Endodermal cell (in vitro differentiated cells): ENCODE measurements at places on chromosomes 4 and X.

GRCh38 chr4:104616401-104616820, 121.7 kb upstream of the CXXC4 start:
- DNase-seq: peak; percentile 50

DNA sequence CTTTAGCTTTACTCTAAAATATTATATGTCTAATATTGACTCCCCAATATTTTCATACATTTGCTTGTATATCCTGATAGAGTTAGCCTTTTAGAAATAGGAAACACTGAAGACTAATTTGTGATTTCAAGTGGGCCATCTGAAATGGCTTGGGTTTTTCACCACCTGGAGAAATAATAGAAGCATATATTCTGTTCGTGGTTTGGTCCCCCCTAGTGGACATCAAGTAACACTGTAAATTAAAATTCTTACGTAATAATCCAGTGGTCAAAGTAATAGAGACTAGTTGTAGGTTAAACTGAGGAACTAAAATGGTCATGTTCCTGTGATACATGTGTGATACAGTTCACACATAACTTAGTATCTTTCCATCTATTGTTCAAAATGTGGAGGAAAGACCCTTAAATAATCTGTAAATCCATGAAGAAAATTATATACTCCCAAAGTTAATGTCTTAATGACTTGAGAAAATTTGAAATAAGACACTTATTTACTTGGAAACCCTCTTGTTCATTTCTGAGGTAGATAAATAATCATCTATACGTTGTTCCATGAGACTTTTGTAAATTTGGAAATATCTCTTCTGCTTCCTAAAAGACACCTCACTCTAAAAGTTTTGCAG, 79.8 kb upstream of the SMARCAD1 start:
- no peak for DNase-seq

DNA sequence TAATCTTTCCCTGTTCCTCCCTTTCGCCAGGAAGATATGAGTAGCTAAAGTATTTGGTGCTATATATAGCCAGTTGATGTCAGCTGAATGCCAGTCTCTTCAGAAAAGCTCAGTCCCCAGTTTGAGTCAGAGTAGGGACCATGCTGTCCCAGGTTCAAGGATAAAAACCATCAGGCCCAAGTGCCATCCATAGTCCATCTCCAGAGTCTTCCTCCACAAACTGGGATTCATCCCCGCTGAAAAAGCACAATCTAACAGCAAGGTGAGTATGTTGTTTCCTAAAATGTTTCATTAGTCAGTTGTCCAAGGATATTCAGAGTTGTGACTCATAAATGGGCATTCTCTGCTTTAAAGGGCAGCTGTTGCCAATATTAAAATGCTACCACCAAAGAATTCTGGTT, at the start of gene MYOZ2:
Gene MYOZ2, plus strand, starts transcription at position 112 of the 401 bp plus-strand sequence. CDS start 694 bp downstream, outside the sequence.
- no peak for DNase-seq

DNA sequence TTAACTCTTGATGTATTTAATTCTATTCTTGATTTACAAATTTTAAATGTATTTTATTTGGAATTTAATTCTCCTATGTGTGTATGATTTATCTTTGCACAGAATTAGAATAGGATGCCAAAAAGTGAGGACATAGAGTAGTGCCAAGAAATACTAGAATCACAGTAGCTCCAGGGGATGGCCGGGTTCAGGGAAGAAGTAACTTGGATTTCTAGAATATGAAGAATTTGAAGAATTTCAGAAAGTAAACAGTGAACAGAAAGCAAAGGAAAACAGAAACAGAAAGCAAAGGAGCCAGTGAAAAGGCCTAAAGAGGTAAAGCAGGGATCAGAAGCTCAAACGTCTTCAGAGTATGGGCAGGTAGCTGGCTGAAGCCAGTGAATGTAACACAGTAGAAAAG, 1187.6 kb downstream of the RPA4 start:
- DNase-seq: no peak

DNA sequence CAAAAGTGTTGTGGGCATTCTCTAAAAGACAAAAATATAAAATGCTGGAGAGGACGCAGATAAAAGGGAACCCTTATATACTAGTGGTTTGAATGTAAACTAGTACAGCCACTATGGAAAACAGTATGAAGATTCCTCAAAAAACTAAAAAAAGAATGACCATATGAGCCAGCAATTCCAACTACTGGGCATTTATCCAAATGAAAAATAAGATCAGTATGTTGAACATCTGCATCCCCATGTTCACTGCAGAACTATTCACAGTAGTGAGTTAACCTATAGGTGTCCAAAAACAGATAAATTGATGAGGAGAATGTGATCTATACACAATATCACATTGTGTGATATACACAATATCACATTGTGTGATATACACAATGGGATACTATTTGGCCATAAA, 1615.3 kb downstream of the PCDH18 start:
- no peak for DNase-seq

- DNase-seq: no peak
These were observed 86.8 kb downstream of the DIAPH2 start for GRCh38 chrX:96771486-96771885.

- no peak for DNase-seq
These were observed 36.3 kb upstream of the PLAC8 start for GRCh38 chr4:83150653-83151330.

DNA sequence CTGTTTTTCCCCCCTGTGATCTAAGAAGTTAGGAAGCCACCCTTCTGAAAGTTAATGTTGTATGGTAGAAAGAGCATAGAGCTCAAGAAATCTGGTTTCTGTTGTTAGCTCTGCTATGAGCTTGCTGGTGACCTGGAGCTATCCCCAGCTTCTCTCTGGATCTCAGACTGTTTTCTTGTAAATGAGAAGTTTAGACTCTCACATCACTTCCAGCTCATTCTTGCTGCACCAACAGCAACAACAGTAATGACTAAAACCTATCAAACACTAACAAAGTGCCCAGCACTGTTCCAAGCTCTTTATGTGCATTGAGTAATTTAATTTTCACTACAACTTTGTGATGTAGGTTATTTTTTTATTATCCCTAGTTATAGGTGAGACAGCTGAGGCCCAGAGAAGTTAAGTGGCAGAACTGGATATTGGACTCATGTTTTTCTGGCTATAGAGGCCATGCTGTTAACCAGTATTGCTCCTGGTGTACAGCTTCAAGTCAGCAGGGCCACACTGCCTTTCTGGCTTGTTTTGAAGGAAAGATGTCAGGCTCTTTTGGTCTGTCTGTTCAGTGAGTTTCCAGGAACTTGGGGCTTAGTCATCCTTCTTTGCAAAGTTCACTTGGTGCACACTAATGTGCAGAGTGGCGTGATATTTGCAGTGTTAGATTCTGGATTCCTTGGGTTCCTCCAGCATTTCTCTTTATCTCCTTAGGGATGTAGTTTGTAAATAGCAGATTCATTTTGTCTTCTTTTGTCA, 27.8 kb upstream of the TMEM164 start:
- no peak for DNase-seq

DNA sequence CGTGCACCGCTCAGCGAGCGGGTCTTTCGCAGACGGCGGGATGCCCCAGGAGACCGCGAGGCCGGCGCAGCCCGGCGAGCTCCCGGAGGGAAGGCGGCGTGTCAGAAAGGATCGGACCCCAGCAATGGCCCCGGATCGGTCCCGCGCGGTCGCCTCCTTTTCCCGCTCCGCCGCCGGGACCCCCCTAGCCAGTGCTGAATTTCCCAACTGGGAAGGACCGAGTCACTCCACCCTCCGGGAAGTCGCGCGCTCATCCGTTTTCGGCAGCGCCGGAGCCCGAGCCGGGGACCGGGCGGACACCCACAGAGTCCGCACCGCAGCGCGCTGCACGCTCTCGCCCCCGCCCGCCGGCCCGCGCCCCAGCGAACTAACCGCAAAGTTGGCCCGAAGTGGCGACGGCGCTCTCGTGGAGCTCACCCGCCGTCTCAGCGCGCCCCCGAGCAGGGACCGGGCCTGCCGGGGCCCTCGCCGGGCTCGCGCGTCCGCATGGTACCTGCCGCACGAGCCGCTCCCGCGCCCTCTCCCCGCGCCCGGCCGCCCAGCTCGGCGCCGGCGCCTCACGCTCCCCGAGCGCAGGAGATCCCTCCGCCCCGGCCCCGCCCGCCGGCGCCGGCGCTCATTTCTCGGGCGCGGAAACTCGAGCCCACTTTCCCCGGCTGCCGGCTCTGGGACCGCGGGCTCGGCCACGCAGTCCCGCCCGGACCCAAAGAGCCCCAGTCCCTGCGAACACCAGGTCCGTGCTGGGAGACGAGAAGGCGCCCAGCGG, at the start of gene FAT1:
Gene FAT1, minus strand, starts transcription at position 565 of the 766 bp plus-strand sequence. CDS start 14,029 bp downstream, outside the sequence.
- peak; percentile 83 for DNase-seq

- DNase-seq: no peak
These were observed 63.3 kb upstream of the VCX start for GRCh38 chrX:7779644-7780043.

GRCh38 chr4:6391186-6391851, 81.1 kb downstream of the PPP2R2C start:
- no peak for DNase-seq

- no peak for DNase-seq
These were observed 112.7 kb downstream of the PPP4R3C start for GRCh38 chrX:27350476-27350875.

DNA sequence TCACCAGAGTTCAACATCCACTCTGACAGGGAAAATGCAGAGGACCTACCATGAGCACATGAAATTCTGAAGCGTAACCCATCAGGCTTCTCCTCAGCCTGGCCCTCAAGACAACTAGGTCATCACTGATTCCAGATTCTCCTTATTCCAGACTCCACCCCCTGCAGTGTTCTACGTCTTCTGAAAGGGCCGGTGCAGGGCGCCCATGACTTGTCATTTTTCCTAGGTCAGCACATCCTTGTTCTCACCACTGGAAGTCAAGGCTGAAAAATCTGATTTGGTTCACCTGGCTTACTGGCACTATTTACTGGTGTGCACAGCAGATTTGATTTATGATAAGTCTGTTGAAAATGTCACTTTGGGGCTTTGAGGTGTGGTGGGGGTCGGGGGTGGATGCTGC, 140.9 kb upstream of the KLF3 start:
- no peak for DNase-seq

DNA sequence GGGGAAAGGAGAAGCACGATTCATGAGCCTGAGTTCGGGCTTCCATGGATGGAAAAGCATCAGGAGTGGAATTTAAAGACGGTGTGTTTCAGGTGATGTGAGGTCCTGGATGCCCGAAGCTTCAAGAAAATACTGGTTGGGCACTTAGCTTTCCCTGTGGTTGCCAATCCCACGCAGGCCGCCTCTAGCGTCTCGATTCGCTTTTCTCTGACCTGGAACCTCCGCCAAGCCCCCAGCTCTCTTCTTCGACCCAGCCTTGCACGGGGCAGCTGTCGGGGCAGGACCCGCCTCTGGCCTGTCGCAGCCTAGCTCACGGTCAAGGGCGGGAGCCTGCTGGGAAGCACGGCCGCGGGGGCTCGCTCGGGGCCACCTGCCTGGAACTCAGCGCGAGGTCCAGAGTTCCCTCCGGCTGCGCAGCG, 308 bp upstream of the TLR2 start:
- DNase-seq: no peak

DNA sequence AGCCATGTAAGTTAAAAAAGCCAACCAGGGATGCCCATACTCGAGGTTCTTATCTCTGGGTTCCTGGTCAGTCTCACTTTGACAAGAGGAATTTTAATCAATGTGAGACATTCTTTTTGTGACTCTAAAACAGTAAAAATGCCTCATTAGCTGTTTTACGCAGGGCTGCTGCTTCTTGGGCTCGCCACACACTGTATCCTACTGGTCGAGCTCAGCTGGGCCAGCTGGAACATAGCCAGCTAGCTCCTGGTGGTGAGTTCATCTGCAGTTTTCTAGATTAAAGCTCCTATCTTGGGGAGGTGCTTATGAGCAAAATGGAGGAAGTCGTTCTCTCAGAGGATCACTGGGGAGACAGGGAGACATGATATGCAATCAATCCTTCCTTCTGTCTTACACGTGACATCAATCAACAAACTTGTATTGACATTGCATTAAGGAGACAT, 55.9 kb upstream of the LEF1 start:
- DNase-seq: peak; percentile 59

DNA sequence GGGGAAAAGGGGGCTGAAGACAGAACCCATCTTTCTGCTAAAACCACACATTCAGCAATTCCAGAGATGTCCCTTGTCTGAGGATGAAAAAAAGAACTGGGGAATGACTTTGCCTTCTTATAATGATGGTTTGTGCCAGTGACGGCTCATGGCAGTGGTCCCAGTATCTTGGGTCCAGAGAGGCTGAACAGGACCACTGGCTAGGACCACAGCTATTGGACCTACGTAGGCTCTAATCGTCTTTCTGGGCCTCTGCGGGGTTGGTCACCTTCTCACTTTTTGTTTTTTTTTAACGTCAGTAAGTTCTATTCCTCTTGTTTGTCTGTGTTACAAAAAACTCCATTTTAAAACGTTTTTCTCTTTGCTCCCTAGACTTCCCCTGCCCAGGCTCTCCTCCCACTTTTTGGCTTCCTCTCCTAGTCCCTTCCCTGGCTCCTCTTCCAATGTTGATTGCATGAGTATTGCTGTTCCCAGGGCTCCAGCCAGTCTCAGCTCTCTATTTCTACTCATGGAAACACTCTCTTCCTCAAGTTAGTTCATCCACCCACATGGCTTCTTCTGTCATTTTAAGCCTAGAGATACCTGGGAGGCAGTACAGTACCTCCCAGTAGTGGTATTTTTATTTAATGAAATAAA, 52.6 kb upstream of the STX18 start:
- DNase-seq: no peak

DNA sequence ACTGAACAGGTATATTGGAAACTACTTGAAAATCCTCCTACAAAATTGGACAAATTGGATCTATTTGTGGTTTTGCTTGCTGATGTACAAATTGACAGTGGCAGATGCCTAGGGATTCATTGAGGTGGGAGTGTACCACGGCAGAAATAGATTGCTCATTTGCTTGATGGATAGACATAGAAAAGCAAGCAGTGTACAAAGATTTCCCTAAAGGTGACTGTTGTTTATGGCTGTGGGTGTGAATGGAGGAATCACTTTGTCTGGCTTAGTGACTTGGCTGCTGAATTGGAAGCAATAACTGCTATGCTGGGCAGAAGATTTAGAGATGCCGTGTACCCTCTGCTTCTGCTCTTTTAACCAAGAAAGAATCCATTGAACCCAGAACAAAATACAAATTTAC, 191.0 kb upstream of the GRID2 start:
- no peak for DNase-seq
